Stimulated activated CD8-positive, alpha-beta memory T cell treated with anti-CD3 and anti-CD28 coated beads, Interleukin-4, amount 100 ng/mL, for 4 hours (primary cell): ENCODE measurements at places on chromosomes 5 and 9.

GRCh38 chr5:151174612-151175101 is 17.1 kb upstream of the ANXA6 start:
- no peak for DNase-seq

DNA sequence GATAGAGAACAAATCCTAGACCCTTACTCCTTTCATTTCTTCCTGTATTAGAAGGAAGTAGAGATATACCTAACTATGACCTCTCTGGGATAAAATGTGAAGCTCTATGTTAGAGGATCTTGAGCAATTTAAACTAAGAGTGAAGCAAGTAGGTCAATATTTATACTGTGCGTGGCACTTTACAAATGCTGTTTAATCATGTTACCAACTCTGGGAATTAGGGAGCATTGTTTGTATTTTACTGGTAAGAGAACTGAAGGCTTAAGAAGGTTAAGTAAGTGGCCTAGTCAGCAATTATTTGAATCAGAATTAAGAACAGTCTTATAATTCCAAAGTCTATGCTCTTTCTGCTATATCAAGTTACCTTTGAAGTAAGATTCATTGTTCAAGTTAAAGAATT is 12.0 kb downstream of the TNC start:
- no peak for DNase-seq

- DNase-seq, result peak; percentile 42
Measured at GRCh38 chr9:92963831-92964606, 16.7 kb downstream of the FGD3 start.

DNA sequence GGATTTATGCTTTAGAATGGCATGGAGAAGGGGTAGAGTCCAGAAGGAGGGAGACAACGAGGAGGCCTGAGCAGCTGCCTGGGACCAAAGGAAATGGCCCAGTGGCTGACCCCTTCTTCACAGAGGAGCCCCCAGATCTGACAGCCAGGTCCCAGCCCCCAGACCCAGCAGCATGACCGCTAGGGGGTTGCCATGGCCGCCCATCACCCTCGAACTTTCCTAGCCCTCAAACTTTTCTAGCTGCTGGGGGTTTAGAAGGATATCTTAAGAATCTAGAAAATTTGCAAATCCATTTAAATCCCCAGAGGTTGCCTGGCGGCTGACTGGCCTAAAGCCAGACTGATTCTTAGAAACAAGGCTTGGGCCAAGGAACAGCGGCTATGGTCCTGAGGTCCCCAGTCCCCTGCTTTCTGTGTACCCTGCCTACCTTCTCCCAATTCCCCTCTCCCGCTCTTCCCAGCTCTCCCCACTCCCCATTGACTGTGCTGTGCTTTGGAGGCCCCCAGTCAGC is 972 bp downstream of the PDGFRB start:
- no peak for DNase-seq

DNA sequence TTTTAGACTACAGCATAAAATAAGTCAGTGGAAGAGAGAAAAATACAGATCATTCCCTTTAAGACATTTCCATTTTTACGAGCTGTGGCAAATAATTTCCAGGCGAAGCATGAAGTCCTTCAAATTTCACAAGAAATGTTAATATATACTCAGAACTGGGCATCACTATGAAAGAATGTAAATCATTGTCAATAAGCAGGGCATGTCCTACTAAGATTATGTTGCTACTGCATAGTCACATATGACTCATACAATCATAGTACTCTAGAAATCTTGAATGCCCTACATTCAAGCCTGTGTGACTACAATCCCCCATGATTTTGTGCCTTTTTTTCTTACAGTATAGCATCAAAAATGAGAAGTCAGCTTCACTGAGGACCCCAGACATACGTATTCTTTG is 485.2 kb upstream of the FTMT start:
- DNase-seq, result no peak

GRCh38 chr5:91225848-91226686 is 157.1 kb downstream of the ARRDC3 start:
- peak; percentile 36 for DNase-seq

DNA sequence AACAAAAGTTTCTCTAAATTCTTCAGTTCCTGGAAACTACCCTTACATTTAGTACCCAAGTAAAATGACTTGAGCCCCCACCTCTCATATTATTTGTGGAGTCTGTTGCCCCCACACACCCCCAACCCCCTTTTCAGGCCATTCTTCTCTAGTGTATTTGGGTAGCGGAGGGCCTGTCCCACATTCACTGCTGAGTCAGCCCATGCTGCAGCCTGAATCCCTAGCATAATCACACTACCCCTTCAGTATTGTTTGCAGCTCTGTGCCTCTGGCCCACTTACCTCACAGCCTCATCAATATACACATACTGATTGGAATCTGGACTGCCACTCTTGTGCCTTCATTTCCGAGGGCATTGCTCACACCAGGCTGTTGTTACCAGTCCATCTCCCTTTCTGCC is 26.8 kb downstream of the RGS7BP start:
- no peak for DNase-seq
